Kidney tubule cell (primary cell): ENCODE measurements at places on chromosomes 1 and 21.
A peak's percentile ranks its signal among the peaks of the same experiment; 100 is the strongest.

DNA sequence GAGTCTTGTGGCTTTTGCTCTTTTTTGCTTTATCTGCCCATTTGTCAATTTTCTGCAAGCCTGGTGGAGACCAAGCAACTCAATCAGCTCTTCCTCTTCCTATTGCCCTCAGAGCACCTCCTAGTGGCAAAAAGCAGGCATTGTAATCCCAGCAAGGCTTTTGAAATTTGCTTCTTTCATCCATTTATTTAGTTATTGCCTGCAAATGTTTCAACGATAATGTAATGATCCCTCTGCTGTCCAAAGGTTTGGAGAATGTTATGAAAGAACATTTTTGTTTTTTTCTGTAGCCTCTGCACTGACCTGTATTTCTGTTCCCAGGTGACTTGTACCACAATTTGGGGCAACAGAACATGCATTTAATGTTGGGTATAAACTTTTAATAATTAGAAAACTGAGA is 127.8 kb downstream of the GABPA start:
- peak; percentile 48 for DNase-seq

GRCh38 chr21:38824124-38824822 is 18.5 kb downstream of the ETS2 start:
- DNase-seq, result no peak

- peak; percentile 86 for DNase-seq
Measured at GRCh38 chr1:207828485-207829158, 76.8 kb downstream of the CD46 start.

DNA sequence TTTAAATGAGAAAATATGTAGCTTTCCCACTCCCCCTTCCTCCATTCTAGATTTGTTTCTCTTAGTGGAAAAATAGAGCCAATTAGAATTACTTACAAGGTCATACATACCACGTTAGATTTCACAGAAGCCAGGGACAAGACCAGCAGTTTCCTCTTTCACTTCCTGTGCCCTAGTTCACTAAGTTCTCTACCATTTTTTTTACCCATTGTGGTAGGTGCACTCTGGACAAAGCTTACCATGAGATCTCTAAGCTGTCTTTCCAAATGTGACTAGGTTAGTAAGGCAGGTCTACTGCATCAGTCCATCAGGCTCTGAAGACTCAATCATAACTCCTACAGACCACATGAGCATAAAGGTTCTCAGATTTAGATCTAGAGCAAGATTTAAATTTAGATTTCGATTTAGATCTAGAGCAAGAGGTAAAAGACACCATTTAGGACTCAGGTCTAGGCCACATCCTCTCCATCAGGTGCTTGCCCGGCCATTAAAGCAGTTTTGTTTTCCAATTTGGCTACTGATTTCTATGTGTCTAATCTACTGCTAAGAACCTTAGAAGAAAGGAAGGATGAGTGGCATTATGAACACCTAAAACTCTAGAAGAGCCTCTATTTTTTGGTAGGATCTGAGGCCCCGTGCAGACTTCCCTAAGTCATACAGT is 235.3 kb downstream of the FAF1 start:
- no peak for DNase-seq

- DNase-seq, result peak; percentile 95
Measured at GRCh38 chr1:12480748-12481362, 137.2 kb downstream of the DHRS3 start.

DNA sequence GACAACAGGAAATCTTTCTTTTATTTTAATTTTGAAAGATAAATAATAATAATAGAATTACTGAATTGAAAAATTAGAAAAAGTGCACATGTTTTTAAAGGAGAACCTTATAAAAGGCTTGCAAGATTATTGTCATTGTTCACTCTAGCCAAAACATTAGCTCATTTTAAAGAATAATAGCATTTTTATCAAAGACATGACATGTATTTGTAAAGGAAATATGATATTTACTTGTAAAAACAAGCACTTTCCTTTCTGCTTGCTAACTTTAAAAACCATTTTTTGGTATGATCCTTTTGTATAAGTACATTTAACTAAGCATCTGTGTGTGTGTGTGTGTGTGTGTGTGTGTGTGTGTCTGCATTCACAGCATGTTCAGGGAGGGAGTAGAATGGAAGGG is 156.3 kb upstream of the C1orf87 start:
- no peak for DNase-seq

GRCh38 chr1:61271412-61271789 is 189.0 kb downstream of the NFIA start:
- DNase-seq, result no peak

GRCh38 chr1:71706029-71706671 is 576.2 kb downstream of the NEGR1 start:
- DNase-seq, result no peak

DNA sequence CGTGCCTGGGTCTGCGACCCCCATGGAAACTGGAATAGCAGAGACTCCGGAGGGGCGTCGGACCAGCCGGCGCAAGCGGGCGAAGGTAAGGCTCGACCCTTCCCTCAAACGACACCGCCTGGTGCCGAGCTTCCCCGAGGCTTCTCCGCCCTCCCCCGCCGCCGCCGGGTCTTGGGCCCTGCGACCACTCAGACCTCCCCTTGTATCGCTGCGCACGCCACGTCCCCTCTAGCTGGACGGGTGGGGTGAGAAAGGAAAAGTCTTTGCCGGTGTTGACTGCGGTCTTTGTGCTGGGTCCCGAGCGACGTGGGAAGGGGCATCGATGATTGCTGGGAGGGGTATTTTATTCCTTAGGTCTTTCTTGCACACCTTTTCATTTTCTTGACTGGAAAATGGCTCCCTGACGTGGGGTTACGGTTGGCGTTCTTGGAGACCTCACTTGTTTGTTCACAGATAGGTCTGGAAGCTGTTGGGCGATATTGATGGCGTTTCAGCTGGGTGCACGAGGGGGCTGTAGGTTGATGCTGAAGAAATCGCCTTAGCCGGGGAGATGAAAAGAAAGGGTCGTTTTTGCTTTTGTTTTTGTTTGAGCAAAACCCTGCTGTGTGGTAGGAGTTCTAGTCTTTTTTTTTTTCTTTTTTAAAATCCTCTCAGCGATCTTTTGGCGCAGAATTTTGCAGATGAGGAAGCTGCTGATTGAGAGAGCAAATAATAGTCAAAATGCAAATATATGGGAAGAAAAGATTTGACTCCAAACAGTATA is 776 bp downstream of the KDM1A start:
- peak; percentile 32 for DNase-seq

GRCh38 chr1:147080671-147081394 is 91.4 kb downstream of the PRKAB2 start:
- no peak for DNase-seq

DNA sequence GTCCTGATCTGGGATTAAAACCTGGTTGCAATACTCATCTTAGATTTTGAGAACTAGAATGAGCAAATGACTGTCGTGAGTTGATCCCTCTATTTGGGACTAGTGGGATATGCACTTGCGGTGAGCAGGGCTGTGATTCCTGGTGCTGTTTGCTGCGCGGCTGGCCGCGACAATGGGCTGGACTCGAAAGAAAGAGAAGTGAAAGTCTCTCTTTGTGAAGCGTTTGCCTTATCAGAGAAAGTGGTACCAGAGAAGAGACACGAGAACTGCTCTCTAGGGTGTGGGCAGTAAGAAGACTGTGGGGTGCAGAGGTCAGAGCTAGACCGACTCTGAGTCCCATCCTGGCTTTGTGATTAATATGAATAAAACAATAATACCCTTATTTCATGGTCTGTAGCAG is 8.6 kb downstream of the ST6GALNAC3 start:
- DNase-seq, result no peak

DNA sequence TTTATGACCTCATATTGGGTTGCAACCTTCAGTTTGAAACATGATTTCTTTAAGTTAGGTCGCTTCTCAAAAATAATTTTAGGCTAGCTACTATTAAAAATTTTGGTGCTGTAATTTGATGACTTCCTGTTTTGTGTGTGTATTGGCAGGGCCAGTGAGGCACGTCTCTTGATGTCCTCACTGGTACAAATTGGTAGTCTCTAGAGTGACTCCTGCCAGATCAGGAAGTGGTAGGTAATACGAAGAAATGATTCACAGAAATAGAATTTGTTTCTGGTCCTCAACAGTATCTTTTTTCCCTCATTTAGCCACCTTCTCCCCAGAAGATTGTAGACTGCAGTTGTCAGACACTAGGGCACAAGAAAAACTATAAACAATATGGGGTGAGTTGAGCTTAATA is 120.9 kb upstream of the KIAA1614 start:
- peak; percentile 74 for DNase-seq

GRCh38 chr1:78088486-78088885 is 42.7 kb downstream of the GIPC2 start:
- no peak for DNase-seq

DNA sequence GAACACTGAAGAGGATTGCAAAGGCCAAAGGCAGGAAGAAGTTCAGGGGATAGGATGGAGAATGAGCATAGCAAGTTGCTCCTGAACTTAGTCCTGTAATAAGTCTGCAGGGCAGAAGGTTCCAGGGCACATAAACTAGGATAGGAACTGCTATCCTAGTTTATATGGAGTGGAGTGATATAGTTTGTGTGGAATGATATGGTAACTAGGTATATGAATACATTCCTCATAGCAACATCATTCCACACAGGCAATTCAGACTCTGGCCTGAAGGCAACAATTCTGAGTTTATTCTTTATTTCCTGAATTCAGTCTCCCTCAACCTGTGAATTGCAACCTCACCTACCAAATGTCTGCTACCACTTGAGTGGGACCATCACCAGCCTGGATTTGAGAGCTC is 154.9 kb upstream of the GREM2 start:
- DNase-seq, result no peak

DNA sequence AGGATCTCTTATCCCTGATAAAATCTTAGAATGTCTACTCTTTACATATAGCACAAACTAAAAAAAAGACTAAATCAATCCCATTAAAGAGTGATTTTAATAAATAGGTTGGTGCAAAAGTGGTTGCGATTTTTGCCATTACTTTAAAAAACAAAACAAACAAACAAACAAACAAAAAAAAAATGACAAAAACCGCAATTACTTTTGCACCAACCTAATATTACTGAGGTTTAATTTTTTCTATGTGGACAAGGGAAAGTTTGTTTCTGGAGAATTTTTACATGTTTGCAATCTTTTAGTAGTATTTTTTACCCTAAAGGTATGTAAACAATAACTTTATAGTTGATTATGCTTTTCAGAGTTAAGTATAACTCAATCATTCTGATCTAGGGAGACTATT is 119.7 kb upstream of the ADAMTS5 start:
- DNase-seq, result no peak
